ENCODE measurements at places on chromosomes 7 and 10.

GRCh38 chr7:134890246-134891240 lies 95.8 kb upstream of the AGBL3 start:
- no peak for DNase-seq

DNA sequence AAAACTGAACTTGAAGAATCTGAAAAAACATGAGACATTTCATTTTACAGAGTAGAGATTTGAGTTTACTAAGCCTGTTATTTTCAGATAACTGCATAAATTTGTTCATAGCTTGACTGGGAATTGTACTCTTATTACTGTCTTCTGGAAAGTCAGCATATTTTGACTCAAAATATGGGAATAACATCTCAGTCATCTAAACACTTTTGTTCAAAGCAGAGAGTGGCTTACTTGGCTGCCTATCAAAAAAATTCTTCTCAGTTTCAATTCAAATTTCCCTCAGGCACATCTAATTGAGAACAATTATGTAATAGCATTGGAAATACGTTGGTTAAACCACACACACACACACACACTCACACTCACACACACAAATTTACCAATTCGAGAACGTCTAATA lies 384.6 kb downstream of the ARL4A start:
- DNase-seq = no peak

DNA sequence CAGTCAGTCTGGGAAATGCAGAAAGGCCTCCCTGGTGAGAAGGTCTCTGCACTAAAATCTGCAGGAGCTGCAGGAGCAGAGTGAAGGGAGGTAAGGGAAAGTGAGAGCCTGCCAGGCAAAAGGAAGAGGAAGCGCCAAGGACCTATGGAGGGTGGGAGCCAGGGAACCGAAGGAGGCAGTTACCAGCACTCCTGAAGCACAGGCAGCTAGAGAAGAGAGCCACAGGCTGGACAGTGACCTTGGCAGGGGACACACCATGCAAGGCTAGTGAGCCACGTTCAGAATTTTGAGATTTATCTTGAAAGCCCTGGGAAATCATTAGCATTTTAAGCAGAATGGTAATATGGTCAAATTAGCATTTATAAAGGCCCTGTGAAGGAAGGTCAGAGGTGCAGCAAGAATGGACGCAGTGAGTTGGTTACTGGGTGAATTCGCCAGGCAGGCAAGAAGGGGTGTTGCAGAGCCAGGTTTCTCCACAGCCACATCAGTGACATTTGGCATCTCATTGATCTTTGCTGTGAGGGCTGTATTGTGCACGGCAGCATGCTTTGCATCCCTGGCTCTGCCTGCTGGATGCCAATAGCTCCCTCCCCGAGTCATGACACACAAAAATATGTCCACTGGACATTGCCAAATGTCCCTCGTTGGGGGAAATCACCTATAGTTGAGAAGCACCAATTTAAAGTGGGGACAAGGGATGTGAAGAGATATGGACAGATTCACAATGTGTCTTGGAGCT lies 54.7 kb upstream of the LANCL2 start:
- DNase-seq = no peak

DNA sequence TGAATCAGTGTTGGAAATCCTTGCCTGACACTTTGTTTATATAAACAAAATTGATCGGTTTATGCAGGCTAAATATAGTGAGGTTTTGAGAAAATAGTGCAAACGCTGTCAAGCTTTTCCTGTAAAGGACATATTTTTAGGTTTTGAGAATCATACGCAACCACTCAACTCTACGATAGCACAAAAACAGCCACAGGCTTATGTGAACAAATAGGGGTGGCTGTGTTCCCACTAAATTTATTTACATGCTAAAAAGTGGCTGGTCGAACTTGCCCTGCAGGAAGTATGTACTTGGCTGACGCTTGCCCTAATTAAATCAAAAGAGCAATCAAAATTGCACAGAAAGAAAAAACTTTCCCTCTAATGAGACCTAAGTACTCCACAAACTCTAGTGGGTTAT lies 234.7 kb upstream of the CACNA2D1 start:
- DNase-seq = no peak

All from NCI-H748 treated with DMSO at 0.1 percent for 48 hours (cell line).